Stimulated activated CD4-positive, alpha-beta T cell treated with anti-CD3 and anti-CD28 coated beads, Interleukin-4, amount 100 ng/mL, for 48 hours (primary cell): ENCODE measurements at places on chromosomes 11 and 22.

- no peak for DNase-seq
Observed at GRCh38 chr11:22828373-22828772, 1.2 kb downstream of the SVIP start.

GRCh38 chr22:19974268-19974861 lies 32.7 kb upstream of the TXNRD2 start:
- no peak for DNase-seq

GRCh38 chr22:43152003-43152356 lies 621 bp downstream of the TSPO start:
- DNase-seq: no peak

DNA sequence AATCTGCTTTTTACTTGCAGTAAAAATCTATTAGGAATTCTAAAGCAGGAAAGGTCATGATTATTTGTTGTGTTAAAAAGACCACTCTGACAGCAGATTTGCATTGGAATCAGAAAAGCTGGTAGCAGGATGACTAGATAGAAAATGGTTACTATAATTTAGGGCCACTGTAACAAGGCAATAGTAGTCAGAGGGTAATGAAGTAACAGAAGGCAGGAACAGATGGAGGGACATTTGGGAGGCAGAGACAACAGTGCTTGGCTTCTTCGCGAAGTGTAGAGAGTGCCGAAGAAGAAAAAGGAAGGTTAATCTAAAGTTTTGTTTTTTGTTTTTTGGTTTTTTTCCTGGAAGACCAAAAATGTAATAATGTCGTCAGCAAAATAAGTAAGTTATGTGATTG lies 129.8 kb upstream of the SLC5A12 start:
- no peak for DNase-seq

DNA sequence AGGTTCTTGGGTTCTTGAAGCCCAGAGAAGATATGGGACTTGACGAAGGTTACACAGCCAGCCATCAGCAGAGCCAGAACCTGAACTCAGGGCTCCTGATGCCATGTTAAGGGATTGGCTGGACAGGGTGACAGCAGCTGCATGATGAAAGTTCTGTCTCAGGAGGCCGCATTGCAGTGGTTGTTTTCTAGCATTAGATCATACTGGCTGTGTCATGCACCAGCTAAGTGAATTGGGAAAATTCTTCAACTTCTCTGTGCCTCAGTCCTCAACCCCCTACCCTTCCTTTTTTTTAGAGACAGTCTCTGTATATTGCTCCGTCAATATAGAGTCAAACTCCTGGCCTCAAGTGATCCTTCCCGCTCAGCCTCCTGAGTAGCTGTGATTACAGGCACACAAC lies 5.4 kb upstream of the LTBP3 start:
- DNase-seq: no peak

GRCh38 chr11:15500643-15501042 lies 385.9 kb downstream of the INSC start:
- no peak for DNase-seq
